Esophagus squamous epithelium (tissue), 5 donors: ENCODE measurements at places on chromosomes 12 and 14.

GRCh38 chr14:102805371-102805891, 28.2 kb downstream of the TRAF3 start:
- no peak for DNase-seq

DNA sequence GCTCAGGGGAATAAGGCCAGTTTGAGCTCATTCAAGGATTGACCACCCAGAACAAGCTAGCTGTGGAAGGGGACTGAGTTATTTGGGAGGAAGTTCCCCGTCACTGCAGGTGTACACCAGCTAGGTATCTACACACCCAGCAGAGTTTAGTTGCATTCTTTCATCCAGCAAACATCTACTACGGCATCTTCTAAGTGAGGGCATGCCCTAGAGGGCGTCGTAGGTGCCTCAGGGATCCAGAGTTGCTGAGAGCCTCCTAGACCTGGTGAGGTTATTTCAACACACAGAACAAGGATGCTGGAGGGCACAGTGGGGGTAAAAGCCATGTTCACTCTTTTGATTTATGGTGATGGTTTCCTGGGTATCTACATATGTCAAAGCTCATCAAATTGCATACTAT, 149.6 kb downstream of the KSR2 start:
- DNase-seq, result no peak

- DNase-seq, result no peak
These were observed 78.0 kb downstream of the B4GALNT3 start for GRCh38 chr12:537772-538171.

DNA sequence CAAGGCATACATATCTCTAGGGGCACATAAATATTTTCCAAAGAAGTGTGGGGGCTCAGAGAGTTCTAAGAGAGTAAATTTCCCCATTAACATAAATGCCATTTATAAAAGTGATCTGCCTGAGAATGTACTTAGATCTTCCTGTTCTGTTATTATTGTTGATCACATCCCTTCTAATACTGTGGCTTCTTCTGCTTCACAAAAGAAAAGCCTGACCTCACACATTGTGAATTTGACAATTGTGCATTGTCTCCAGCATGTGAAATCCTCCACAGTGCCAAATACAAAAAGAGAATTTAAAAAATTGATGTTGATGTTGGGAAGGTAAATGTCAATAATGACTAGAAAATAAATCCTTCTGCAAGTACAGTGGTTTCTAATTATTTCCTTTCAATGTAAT, 330.5 kb upstream of the LRIG3 start:
- no peak for DNase-seq

DNA sequence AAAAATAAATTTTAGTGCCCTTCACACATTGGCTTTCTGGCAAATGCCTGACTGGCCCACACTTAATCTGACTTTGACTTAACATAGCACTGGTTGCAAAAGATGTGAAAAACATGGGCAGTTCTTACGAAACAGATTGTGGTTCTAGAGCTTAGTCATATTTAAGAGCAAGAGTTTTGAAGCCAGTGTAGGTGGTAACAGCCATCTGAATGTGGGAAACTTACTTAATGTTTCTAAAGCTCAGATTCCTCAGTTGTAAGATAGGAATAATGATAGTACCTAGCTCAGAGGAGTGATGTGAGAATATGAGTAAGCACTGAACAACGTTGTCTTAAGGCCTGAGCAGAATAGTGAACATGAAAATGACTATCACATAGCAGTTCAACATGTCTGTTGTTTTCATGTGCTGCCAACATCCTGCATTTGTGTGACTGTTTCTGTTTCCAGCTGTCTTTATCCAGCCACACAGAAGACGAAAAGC, 262.7 kb downstream of the SYT1 start:
- no peak for DNase-seq

DNA sequence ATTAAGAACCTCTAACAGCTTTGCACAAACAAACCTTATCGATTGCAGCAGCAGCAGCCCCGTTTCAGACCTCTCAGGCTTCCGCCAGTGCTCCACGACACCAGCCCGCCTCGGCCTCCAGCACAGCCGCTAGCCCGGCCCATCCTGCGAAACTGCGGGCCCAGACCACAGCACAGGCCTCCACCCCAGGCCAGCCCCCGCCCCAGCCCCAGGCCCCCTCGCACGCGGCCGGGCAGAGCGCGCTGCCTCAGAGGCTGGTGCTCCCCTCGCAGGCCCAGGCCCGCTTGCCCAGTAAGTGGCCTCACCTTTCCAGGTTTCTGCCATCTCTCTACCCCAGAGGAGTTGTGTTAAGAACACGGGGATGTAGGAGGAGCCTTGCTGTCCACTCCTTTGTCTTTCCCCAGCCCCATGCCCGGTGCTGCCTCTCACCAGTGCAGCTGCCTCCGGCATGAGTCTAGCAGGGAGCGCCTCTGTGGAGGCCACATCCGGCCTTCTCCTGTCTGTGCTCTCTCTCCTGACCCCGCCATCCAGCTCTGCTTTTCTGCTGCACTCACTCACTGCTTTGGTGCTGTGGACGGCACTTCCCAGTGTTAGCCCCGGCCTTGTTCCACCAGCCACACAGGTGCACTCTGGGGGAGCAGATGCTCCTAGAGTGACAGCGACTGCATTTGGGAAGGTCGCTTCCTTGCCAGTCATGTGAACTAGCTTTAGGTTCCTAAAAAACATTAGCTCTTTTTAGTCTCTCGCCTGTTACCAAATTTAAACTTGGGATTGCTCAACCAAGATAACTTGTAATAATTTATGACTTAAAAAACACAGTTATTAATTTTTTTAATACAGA, 71.5 kb downstream of the EP400 start:
- no peak for DNase-seq

DNA sequence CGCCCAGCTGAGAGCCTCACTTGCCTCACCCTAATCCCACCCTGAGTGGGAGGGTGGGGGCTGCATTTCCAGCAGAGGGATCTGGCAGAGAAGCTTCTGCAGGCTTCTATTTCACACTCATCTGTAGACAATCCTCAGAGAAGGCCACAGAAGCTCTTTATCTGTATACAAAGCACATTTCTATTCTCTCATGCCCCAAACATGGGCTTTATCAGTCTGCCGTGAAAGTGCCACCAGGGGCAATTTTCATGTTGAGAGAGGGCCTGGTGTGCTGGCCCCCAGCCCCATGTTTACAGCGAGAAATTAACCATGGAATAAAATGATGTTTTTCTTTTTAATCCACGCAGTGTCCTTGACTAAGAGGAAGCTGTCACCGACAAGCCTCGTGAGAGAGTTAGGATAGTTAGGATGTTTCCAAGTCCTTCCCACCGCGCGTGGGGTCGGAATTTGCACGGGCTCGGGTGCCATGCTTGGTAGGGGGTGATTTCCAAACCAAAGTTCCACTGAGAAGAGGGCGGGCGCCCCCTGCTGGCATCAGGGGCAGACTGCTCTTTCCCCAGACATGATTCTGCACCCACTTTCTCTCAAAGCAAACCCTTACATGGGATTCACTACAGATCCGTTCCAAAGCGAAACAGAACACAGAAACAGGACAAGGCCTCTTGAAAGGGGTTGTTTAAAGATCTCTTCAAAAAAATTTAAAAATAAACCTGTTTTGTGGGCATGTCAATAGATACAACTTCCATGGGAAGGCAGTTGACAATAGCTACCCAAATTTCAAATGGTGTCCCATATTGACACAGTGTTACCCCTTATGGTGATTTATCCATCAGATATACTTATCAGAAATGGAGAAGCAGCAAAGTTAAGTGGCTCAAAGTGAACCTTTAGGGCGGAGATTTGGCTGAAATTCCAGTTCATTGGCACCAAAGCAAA, 19.4 kb downstream of the BDKRB1 start:
- no peak for DNase-seq

- DNase-seq, result no peak
These were observed 9.6 kb upstream of the GPR84 start for GRCh38 chr12:54373649-54374561.

- no peak for DNase-seq
These were observed 60.0 kb downstream of the CAPS2 start for GRCh38 chr12:75270157-75270556.

- no peak for DNase-seq
These were observed 174.0 kb downstream of the EGLN3 start for GRCh38 chr14:33776871-33777270.

DNA sequence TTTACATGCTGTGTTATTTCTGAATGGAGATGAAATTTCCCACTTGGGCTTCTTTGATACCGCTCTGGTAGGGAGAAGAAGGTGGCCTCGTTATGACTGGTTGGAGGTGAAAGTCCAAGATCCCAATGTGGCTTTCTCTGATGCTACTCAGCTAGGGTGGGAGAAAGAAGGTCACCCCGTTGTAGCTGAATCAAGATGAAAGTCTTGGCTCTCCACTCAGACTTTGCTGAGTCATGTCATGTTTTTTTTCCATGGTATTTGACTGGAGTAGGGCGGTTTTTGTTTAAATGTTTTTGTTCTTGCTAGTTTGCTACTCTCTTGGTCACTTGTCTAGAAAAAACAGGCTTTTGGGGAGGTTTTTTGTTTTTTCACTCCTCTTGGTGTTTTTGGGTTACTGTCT, 2.4 kb upstream of the PDE6H start:
- no peak for DNase-seq

- no peak for DNase-seq
These were observed 422.5 kb upstream of the PDE3A start for GRCh38 chr12:19945559-19946435.

GRCh38 chr12:25655702-25656101, 102.6 kb upstream of the LMNTD1 start:
- no peak for DNase-seq

- no peak for DNase-seq
These were observed 250.4 kb upstream of the ALG10 start for GRCh38 chr12:33771889-33772288.

GRCh38 chr12:40022850-40023249, 83.0 kb downstream of the SLC2A13 start:
- no peak for DNase-seq

DNA sequence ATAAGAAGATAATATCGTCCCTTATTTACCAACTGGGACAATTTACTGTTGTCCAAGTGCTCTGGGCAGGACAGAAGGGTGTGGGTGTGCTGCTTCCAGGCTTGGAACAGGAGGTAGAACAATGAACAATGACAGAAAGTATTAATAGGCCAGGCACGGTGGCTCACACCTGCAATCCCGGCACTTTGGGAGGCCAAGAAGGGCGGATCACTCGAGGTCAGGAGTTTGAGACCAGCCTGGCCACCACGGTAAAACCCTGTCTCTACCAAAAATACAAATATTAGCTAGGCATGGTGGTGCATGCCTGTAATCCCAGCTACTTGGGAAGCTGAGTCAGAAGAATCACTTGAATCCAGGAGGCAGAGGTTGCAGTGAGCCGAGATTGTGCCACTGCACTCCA, 2.5 kb downstream of the IFI27 start:
- DNase-seq, result no peak

- no peak for DNase-seq
These were observed 400.5 kb downstream of the ETNK1 start for GRCh38 chr12:23025372-23026016.

GRCh38 chr12:77947330-77947729, 116.6 kb downstream of the NAV3 start:
- no peak for DNase-seq

DNA sequence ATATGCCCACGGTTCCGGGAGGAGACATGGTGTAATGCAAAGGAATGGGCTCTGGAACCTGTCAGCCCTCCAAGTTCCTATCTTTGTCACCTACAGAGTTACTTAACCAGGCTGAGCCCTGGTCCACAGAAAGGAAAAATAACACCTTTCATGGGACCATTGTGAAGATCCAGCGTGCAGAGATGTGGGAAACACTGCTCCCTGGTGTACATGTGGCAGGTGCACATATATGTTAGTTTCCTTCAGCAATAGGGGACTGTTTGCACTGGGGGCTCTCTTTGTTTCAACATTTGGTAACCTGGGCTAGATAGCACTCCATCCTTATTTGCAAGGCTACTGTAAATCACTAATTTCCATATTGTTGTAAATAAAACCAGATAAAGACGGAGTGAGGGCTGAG, 72.3 kb downstream of the ANO2 start:
- DNase-seq, result no peak

GRCh38 chr12:104799458-104799857, 158.6 kb downstream of the SLC41A2 start:
- no peak for DNase-seq

GRCh38 chr14:44154446-44154845, 352.6 kb downstream of the FSCB start:
- no peak for DNase-seq
